ENCODE measurements at places on chromosomes 1 and 21.

- DNase-seq: no peak
These were observed 141.0 kb upstream of the TNR start for GRCh38 chr1:175884369-175884768.

DNA sequence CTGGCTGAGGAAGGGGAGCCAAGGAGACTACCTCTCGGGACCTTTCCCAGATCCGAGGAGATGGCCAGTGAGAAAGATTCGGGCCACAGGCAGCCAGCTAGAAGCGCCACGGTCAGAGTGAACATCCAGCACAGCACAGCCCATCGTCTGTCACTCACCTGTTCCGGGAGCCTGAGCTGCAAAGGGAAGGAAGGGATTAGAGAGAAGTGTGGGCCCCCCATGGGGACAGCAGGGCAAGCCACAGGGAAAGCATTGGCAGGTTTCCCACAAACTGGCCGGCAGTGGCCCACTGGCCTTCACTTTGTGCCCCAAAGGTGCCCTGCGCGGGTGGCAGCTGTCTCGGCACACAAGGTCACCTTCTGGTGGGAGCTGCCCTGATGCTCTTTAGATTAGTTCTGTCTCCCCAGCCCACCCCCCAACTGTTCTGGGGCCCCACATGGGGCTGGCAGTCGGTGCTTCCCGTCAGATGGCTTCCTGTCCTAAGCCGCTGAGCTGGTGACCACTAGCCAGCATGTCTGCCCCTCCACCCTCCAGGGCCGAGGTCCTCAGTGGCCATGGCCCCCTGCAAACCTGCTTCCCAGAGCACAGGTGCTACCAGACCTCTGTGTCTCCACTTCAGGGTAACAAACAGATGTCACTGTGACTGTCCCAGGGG is 56.7 kb downstream of the LACTBL1 start:
- no peak for DNase-seq

- DNase-seq: no peak
These were observed 1.5 kb downstream of the F13B start for GRCh38 chr1:197065559-197065958.

- no peak for DNase-seq
These were observed 8.7 kb upstream of the MAP3K7CL start for GRCh38 chr21:29121759-29122158.

DNA sequence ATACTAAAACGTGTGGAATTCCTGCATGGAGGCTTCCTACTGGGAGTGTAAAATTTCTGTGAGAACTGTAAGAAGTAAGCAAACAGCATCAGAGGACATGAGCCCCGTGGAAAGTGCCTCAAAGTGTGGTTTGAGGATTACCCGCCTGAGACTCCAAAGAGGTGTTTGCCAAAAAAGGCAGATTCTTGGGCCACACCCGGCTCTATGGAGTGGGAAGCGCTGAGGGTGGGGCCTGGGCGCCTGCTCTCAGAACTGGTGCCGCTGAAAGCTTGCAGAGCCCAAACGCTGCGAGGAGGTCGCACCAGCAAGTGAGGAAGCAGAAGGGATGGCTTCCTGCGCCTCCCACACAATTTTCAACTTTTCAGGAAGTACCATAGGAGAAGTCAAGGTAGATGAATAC is 43.0 kb upstream of the PSEN2 start:
- DNase-seq: peak; percentile 61

- no peak for DNase-seq
These were observed 84.0 kb downstream of the CD247 start for GRCh38 chr1:167434306-167434705.

DNA sequence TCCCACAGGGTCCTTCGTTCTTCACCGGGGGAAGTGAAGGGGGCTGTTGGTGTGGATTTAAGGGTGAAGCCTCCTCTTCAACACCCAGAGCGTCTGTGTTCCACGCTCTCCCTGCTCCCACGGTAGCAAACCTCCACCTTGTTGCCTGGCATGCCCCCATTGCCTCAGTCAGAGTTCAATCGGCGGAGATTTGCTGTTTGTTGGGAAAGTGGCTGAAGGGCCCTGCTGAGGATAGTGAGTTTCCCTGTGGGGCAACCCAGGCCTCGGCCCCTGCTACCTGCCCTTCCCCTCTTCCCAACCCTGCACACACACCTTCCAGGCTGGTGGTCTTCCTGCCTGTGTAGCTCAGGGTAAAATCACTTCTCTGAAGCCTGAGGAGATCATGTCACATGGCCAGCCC is 60.5 kb downstream of the TOR1AIP2 start:
- DNase-seq: no peak

All from suppressor macrophage treated with lipopolysaccharide for 1 hour (primary cell).